Osteocyte (in vitro differentiated cells): ENCODE measurements at places on chromosomes 4 and X. TPM values are rescaled to one million over a fixed set of nuclear protein-coding genes. Genes with fewer than 3 reads are reported as not detected.

- no peak for DNase-seq
Observed at GRCh38 chr4:113316879-113317278, 267.4 kb downstream of the ANK2 start.

- no peak for DNase-seq
Observed at GRCh38 chr4:185017964-185018772, at the start of gene HELT. Gene HELT (plus strand): TSS chr4:185018490. CDS start chr4:185018929, 439 bp downstream.

GRCh38 chrX:130555341-130555740 is 153.6 kb downstream of the RBMX2 start:
- no peak for DNase-seq

DNA sequence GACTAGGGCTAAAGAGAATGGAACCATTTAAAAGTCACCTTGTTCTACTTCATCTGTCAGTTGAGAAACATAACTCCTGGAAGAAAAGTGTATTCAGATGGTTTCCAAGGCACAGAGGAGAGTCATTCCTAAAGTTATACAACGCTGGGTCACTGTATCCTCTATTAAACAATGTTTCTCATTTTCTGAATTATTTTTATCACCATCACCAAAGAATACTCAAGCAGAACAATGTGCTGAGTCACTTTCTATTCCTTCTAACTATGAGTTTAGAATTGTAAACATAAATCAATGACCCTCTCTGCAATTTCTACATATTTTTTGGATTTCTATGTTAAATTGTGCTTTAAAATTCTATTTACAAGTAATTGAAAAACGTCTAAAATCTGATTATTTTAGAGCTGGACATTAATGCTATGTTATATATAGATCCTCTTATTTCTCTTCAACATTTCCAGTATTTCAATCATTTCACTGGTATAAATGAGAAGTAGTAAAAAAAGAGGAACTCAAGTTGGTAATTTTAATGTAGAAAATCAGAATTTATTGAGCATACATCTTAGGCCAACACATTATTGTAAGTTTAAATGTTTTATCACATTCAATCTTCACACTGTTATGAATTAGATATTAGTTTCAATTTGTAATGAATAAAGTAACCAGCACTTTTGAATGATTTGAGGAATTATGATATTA is 7.5 kb downstream of the DTHD1 start:
- DNase-seq: no peak

- no peak for DNase-seq
Observed at GRCh38 chrX:137171626-137172025, 137.8 kb upstream of the GPR101 start.

DNA sequence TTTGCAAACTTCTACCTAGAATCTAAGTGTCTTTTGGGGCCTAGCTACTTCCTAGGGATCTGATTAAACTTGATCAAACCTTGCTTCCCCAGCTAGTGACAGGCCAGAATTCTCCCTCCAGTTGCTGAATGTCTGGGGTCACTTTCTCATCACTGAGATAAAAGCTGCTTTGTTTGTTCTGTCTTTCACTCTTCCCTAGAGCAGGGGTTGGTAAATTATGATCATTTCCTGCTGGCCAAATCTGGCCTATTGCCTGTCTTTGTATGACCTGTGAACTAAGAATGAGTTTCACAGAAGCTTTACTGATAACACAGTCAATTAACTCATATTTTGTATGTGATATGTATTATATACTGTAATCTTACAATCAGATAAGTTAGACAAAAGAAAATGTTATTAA is 157.8 kb upstream of the AADAT start:
- no peak for DNase-seq

DNA sequence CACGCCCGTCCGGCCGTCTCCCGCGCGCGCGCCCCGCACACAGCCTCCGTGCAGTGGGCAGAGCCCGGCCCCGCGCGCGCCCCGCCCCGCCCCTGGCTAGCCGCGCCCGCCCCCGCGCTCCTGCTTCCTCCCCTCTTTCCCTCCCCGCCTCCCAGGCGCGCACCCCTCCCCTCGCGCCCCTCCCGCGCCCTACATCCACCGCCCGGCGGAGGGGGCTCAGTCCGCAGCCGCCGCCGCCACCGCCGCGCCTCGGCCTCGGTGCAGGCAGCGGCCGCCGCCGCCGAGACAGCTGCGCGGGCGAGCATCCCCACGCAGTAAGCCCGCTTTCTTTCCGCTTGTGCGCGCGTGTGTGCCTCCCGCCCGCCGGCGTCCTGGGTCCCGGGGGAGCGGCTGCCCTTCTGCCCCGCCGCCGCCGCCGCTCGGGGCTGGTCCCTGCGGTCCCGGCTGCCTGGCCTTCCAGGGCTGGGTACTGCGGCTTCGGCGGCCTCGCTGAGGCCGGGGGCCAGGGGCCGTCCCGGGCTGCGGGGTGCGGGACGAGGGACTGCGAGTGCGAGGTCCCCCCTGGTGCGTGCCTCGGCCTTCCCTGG is at the start of gene FHL1:
FHL1 (plus strand) TSS at position 219 of the 587 bp plus-strand sequence.
- DNase-seq: peak; percentile 89

The TBC1D9 gene
- total RNA-seq: 38.8 and 39.4 TPM in 2 replicates

The CXCL11 gene
- not detected in 2 replicates for total RNA-seq

The P2RY8 gene
- not detected in 2 replicates for total RNA-seq

The VSIG4 gene
- not detected in 2 replicates for total RNA-seq

The ASB12 gene
- not detected in 2 replicates for total RNA-seq

The SPANXA1 gene
- not detected in 2 replicates for total RNA-seq

The DCLK2 gene
- total RNA-seq: 12.6 and 14.1 TPM in 2 replicates
